ENCODE measurements at places on chromosomes 4 and X. TPM values are rescaled to one million over a fixed set of nuclear protein-coding genes. Genes with fewer than 3 reads are reported as not detected.

CNKSR2 gene
- 14.3 TPM for total RNA-seq

MAOB gene
- total RNA-seq = 5.6 TPM

AMOT gene
- 17.6 TPM for total RNA-seq

SYNPO2 gene
- 11.7 TPM for total RNA-seq

BOD1L1 gene
- 50.4 TPM for total RNA-seq

CRLF2 gene
- not detected for total RNA-seq

HTN3 gene
- total RNA-seq = not detected

NUP62CL gene
- total RNA-seq = 4.8 TPM

TRIML2 gene
- total RNA-seq = not detected

ARHGAP36 gene
- 56.6 TPM for total RNA-seq

ADGRG2 gene
- 5.9 TPM for total RNA-seq

JAKMIP1 gene
- 13.5 TPM for total RNA-seq

ADAM29 gene
- total RNA-seq = 5.8 TPM

LNX1 gene
- 13.3 TPM for total RNA-seq

FRG2 gene
- total RNA-seq = not detected

CXXC4 gene
- 29.1 TPM for total RNA-seq

CDKL2 gene
- total RNA-seq = 10.1 TPM
